Neural crest cell (in vitro differentiated cells): ENCODE measurements at places on chromosomes 5 and 9. TPM values are rescaled to one million over a fixed set of nuclear protein-coding genes. Genes with fewer than 3 reads are reported as not detected.

- no peak for DNase-seq
- no peaks in the 10 kb centered on the region for H3K36me3 ChIP-seq
- H3K27ac ChIP-seq: no peak overlapping the region
- H3K27me3 ChIP-seq: peaks cover 13% of the 10 kb centered on the region
- peaks cover 61% of the 10 kb centered on the region for H3K4me1 ChIP-seq
- no peak overlapping the region for H3K4me3 ChIP-seq
Measured at GRCh38 chr5:68538814-68539420, 323.4 kb downstream of the PIK3R1 start.

DNA sequence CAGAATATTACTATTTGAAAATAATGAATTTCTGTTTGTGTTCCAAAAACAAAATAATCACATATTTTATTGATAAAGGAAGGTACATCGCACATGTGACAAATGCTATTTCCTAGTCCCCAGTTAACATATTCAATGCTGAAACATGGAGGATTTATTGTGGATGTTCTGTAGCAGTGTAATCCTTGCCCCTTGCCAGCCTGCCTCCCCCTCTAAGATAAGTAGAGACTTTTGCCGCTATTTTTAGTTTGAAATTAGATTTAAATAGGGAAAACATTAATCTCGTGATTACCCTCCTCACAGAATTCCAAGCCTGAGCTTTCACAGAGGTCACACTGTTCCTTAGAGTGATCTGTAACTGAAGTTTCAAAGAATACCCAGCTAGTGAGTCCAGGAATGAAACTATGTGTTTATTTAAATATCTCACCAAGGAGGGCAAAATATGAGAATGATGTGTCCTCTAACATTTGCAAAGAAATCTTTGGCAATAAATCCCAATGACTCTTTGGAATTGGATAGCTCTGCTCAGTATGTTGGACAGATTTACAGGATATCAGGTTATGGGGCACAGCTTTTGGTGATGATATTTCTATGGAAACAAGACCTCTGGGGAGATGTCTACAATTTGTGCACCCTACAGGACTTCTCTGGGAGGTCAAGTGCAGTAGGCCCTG, 17.3 kb downstream of the CTXN3 start:
- H3K27ac ChIP-seq: no peak overlapping the region
- H3K4me3 ChIP-seq: no peak overlapping the region
- peaks cover 5% of the 10 kb centered on the region for H3K4me1 ChIP-seq
- H3K36me3 ChIP-seq: no peaks in the 10 kb centered on the region
- H3K27me3 ChIP-seq: no peaks in the 10 kb centered on the region

PCDHGB4 gene
- total RNA-seq: 4.2 and 5.3 TPM in 2 replicates

MLLT3 gene
- total RNA-seq: 53.7 and 57.3 TPM in 2 replicates

NKD2 gene
- 15.6 and 20.6 TPM in 2 replicates for total RNA-seq
